Renal cortex interstitium (tissue), 15 donors: ENCODE measurements at places on chromosomes 6 and 20. TPM values are rescaled to one million over a fixed set of nuclear protein-coding genes. Genes with fewer than 3 reads are reported as not detected.

DNA sequence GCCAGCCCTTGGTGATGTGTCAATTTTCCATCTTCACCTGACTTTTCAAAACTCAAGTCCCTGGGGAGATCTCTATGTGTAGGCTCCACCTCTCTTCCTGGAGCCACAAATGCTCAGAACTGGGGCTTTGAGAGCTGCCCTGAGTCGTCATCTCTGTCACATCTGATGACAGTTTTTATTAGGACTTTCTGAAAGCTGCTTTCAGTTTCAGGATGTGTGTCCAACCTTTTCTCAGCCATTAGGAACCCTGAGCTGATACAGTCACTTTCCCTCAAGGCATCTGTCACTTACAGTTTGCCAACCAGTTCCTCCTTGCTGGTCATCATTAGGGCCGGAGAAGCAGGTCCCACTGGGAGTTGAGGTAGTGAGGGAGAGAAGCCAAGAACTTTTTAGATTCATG, 365.9 kb upstream of the CHD6 start:
- no peak for DNase-seq

SDHAF4 gene
- polyA plus RNA-seq: 21.1 TPM

DNA sequence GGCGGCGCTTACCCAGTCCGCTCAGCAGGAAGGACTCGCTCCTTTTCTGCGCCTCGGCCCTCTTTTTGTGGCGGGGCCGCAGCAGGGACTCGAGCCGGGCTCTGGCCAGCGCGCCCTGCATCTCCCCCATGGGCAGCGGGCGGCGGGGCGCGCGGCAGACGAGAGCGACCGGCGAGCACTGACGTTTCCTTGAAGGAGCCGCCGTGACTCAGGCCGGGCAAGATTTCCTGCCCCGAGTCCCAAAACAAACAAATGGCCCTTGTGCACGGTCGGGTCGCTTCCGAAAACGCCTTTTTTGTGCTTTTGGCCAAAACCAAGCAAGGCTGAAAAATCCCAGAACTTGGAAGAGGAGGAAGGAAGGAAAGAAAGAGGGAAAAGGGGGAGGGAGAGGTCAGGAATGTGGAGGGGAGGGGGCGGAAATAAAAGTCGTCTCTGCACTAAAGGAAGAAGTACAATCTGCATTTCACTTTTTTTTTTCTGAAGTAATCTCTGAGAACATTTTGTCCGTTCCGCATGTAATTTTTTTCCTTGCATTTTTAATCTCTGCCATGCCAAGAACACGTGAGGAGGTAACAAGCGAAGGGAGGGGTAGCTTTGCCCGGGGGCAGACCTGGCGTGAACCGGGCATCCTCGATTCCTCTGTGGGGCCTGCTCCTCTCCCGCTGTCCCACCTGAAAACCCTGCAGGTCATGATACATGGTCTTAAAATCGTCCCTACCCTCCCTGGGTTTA, 123.3 kb upstream of the SLC2A12 start:
- DNase-seq: peak; percentile 51

KHDRBS2 gene
- 1.6 TPM for polyA plus RNA-seq

GRCh38 chr6:12137480-12137879, 125.4 kb downstream of the HIVEP1 start:
- peak; percentile 18 for DNase-seq

- no peak for DNase-seq
Measured at GRCh38 chr20:3716195-3716834, 3.9 kb upstream of the SIGLEC1 start.

DNA sequence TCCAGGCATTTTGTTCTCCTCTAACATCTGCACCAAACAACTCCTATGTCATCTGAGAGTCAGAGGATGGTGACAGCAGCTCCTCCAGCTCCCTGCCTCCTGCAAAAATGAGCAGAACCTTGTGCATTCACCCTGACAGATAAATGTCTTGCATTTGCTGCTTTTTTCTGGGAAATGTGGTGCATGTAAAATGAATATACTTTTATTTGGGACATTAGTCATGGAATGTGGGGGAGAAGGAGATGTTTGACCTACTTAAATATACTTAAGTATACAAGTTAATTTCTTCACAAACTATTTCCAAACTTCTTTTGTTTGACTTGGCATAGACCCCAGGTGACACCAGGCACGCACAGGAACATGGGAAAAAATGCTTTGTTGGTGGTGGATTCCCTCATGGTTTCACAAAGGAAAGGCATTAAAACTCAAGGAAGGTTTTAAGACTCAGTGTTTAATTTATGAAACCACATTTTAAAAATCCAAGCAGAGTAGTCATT, 181.8 kb upstream of the MCHR2 start:
- peak; percentile 67 for DNase-seq

GRCh38 chr20:33524261-33524660, 34.4 kb downstream of the CBFA2T2 start:
- DNase-seq: no peak

BMP2 gene
- polyA plus RNA-seq: 16.0 TPM

- no peak for DNase-seq
Measured at GRCh38 chr6:123329337-123329736, 307.4 kb downstream of the TRDN start.

WRNIP1 gene
- 52.9 TPM for polyA plus RNA-seq

DNA sequence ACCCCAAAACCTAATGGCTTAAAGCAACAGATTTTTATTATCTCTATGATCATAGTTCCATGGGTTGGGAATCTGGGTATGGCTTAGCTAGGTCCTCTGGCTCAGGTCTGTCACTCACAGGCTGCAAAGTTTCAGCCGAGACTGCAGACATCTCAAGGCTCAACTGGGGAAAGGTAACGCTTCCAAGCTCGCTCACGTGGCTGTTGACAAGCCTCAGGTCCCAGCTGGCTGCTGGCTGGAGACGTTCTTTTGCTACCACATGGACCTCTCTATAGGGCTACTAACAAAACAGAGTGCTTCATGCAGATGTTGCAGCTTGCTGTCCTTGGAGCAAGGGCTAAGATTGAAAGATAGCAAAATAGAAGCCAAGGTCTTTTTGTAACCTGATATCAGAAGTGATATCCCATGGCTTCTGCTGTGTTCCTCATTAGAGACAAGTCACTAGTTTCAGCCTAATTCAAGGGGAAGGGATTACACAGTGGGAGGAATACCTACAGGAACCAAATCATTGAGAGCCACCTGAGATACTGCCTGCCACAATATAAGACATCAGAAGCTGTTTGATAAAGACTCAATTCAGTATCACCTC, 6.6 kb downstream of the HTR1E start:
- DNase-seq: no peak

KCNK15 gene
- polyA plus RNA-seq: 0.06 TPM

BFSP1 gene
- 3.3 TPM for polyA plus RNA-seq

PGK2 gene
- 0.11 TPM for polyA plus RNA-seq

DNA sequence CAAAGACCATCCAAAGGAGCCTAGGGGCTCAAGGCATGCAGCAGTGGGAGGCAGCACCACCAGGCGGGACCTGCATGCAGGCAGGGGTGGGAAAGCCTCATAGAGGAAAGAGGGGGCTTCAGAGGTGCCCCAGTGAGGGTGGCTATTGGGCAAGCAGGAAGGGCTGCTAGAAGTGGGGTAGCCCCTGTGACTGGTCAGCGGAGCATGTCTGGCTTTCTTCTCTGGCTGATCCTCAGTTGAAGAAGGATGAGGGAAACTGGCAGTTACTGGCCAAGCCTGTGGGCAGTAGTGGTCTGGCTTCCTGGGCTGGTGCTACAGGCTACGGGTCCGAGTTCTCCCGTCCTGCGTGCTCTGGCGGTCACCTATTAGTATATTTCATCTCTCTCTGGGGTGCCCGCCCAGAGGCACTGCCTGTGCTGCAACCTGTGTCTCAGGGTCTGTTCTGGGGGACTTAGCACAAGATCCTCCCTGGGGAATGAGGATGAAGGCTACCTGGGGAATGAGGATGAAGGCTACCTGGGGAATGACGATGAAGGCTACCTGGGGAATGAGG, 35.9 kb upstream of the CST7 start:
- DNase-seq: no peak

DNA sequence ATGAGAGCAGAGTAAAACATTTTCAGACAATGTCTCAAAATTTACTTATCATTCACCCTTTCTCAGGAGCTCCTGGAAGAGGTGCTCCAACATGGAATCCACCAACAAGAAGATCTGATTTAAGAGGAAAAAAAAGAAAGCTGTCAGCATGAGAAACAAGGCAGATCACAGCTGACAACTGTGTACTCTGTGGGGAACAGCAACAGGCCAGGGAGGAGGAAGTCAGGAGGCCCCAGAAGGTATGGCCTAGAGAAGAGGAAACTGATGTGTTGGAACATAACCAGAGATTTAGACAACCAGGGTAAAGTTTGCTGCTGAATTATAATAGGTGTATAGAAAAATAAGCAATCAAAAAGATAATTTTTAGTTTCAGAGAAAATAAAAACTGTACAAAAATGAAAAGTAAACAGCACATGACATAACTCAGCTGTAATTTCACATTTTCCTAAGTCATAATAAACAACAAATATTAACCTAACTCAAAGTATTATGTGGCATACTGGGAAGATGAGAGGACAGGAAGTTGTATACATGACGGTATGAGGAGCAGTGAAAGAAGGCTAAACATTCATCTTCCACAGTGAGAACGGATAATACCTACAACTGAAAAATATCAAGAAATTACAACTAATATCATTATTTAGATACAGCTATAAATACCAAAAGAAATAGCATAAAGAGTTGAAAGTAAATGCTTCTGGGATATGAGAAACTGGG, 113.6 kb upstream of the EMILIN3 start:
- no peak for DNase-seq

DNA sequence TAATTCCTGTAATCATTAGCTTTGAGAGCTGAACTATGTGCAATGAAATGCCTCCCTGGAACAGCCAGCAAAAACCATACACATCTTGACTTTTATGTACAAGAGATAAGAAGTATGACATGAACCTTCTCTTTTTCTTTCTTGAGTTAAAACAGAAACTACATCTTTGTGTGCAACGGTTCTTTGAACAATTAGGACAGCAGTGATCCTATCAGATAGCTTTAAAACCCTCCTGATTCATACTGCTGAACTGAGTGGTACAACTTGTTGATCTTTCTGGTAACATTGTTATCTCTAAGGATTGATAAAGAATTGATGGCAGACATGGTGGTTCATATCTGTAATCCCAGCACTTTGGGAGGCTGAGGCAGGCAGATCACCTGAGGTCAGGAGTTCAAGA, 43.4 kb downstream of the TRAF3IP2 start:
- no peak for DNase-seq

DNA sequence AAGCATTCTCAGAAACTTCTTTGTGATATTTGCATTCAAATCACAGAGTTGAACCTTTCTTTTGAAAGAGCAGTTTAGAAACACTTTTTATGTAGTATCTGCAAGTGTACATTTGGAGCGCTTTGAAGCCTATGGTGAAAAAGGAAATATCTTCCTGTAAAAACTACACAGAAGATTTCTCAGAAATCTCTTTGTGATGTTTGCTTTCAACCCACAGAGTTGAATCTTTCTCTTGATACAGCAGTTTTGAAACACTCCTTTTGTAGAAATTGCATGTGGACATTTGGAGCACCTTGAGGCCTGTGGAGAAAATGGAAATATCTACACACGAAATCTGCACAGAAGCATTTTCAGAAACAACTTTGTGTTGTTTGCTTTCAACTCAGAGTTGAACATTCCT, 612.3 kb upstream of the ZNF337 start:
- DNase-seq: no peak

MEI4 gene
- polyA plus RNA-seq: 1.6 TPM

DNA sequence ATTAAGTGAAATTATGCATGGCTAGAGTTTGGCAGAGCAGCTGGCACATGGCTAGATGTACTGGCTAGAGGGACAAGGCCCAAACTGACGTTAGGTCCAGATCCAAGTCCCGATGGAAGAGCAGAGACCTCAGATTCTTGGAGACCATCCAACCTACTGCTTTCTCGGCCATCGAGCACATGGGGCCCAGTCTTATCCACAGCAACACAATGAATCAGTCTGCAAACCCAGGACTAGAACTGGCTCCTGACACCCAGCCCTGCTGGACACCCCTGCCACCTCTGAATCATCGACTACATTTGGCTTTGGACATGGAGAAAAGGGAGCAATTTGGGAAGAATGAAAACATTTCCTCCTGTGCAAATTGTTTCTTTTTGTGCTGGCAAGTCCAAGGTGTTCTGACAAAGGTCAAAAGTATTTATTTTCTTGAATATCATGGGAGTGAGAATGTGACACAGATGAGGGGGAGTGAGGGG, 23.9 kb upstream of the YWHAB start:
- no peak for DNase-seq

GRCh38 chr20:6164421-6165341, 41.9 kb upstream of the FERMT1 start:
- peak; percentile 43 for DNase-seq

DNA sequence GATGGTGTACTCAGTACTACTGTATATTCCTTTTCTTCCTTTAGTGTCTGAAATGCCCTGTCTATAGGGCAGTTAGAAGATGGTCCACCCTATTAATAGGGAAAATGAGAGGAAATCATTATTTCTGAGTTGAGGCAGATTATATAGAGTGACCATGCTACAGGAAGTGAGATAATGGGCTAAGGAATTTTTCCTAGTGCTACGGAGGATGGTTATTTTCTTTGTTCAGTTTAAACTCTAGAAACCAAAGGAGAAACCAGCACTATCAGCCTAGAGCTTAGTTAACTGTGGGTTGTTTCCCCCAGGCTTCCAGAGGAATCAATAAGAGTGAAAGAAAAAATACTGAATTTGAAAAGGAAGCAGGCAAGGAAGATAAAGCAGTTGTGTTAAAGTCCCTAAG, 474 bp downstream of the TSBP1 start:
- no peak for DNase-seq
